Bronchial epithelial cell (primary cell): ENCODE measurements at places on chromosomes 5 and 9. TPM values are rescaled to one million over a fixed set of nuclear protein-coding genes. Genes with fewer than 3 reads are reported as not detected.

DNA sequence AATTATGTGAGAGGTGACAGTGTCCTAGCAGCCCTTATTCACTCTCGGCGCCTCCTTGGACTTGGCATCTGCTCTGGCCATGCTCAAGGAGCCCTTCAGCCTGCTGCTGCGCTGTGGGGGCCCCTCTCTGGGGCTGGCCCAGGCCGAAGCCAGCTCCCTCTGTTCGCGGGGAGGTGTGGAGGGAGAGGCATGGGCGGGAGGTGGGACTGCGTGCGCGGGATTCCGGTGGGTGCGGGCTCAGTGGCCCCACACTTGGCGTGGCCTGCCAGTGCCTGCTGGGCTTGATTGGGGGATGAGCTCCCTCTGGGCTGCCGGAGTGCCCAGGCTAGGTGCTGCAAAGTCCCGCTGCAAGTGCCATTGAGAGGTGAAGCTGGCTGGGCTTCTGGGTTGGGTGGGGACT, 12.9 kb upstream of the DMRTA1 start:
- no peak for DNase-seq

DNA sequence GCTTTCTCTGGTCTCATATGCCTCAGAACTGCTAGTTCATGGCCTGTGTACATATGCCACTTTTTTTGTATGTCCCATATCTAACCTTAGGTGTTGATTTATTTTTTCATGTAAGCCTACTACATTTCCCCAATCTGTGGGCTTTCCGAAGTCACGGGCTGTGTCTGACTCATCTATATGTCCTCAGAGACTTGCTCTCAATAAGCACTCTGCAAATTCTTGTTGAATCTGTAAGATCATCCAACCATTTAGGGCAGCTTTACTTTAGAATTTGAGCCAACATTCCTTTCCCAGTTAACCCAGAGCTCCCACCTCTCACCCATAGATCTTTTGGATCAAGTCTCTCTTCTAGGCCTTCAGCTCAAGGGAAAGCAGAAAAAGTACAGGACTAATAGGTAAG, 263.4 kb downstream of the SEC61B start:
- peak; percentile 7 for DNase-seq

- no peak for DNase-seq
These were observed 565.5 kb downstream of the ZNF608 start for GRCh38 chr5:124180875-124181461.

DNA sequence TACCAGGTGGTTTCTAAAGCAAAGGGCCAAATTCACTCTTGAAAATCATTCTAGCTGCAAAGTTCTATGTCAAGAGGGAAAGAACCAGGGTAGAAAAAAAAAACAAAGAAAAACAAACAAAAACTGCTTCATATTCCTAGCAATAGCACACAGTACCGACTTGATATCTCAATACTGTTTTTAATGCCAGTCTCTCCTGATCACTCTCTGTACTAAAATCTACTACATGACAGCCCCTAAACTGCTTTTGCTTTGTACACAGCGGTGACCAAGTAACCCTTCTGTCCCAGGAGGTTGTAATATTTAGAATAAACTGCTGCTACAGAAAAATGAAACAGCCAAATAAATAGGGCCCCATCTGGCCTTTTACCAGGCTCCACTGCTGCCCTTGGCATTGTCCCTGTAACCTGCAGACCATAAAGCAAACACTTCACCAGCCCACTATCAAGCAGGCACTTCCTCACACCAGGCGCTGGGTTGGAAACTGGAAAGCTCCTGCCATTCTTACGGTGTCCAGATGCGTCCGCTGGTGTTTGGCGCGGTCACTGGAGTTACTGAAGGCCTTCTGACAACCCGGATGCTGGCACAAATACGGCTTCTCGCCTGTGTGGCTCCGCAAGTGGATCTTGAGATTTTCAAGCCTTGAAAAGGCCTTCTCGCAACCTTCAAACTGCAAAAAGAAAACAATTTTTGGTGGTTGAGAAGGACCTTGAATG, 363.2 kb downstream of the GLIS3 start:
- peak; percentile 28 for DNase-seq

Gene GRIN3A
- not detected in 2 replicates for total RNA-seq
